Stimulated activated naive CD8-positive, alpha-beta T cell treated with anti-CD3 and anti-CD28 coated beads, Interleukin-15, amount 100 ng/mL, for 72 hours (primary cell): ENCODE measurements at places on chromosomes 16 and 17.
A peak's percentile ranks its signal among the peaks of the same experiment; 100 is the strongest.

DNA sequence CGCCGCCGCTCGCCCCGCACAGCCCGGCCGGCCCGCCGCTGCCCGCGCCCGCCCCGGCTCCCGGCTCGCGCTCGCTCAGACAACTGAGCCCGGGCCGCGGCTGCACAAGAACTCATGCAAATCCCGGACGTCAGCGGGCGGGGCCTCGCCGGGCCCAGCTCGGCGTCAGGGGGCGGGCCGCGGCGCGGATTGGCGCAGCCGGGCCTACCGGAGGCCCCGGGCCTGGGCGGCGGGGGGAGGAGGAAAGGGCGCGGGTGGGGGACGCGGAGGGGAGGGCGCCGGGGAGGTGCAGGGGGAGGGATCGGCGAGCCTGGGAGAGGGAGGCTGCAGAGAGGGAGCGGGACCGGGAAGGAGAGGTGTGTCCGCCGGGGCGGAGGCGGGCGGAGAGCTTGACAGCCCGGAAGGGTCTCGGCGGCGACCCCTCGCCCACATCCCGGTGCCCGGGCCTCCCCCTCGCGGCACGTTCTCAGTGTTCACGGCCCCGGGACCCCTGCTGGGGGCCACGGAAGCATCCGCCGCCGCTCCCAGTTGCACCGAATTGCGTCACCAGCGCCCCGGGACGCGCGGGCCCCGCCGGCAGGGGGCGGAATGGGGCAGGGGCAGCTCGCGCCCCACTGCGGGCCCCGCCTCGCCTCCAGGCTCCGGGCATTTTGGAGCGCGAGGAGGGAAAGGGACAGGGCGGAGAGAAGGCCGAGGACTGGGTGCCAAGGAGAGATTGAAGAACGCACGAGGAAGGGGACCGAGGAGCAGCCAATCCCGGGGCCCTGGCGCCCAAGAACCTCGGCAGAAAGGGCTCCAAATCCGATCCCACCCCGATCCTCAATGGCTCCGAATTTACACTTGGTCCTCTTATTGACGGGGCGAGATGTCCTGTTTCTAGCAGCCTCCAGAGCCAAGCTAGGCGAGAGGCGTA, at the start of gene CBX4:
TSS of gene CBX4 (minus strand) at position 85 of the 913 bp plus-strand sequence. CDS start 189 bp downstream, outside the sequence.
- DNase-seq = peak; percentile 89

DNA sequence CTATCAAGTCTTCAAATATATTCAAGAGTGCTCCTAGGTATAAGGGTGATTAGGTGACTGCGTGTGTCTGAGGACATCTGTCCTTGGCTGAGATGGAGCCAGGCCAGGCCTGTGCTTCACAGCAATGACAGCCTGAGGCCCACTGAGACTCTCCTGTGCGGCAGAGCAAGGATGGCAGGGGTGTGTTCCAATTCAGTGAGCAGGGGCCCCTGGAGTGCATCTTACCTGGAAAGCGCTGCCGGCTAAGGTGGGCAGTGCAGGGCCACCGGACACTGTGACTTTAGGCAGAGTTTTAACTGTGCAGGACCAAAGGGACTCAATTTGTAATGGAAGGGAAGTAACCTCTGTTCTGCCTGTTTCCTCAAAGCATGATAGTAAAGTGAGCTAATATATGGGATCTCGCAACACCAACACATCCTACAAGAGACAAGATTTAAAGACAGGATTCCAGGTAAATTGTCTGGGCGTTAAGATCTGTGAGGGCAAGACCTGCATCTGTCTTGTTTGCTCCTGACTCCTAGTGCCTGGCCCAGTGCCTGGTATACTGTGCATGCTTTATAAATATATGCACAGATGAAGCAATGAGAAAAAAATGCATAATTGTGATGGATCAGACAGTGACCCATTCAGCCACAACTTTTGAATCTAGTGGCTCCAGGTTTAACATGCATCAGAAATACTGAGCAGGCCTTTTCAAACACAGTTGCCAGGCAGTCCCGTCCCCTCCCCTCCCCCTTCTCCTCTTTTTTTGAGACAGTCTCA, 86.7 kb downstream of the MRC2 start:
- DNase-seq = no peak

DNA sequence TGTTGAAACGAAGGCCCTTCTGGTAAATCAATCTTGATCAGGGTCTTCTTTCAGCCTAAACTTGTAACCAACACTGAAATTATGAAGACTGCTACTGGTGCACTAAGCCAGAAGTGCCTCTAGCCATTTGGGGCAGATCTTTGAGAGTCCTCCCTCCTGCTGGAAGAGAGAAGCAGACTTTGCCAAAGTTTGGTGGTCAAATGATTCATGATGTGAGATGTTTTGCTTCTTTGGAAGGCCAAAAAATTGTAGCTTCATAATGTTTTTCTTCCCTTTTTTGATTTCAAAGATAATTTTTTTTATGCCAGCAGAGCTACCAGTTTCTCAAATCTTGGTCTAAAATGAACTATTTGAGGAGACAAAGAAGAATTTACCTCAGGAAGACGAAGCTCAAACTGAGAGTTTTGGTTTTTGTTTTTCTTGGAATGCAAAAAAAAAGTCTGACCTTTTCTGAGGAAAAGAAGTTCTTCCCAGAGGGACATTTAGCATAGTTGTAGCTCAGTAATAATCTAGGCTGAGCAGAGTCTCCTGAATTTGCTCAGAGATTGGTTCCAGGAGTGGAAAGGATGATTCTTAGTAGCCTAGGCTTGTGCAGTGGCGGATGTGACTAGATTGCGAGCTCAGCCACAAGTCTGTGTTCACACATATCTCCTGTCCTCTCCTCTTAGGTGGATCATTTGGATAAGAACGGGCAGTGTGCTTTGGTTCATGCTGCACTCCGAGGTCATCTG, 50.9 kb downstream of the CYB561 start:
- no peak for DNase-seq

- DNase-seq = no peak
Measured at GRCh38 chr16:9969580-9969979, 212.6 kb downstream of the GRIN2A start.

- no peak for DNase-seq
Measured at GRCh38 chr16:61891460-61891859, 144.8 kb downstream of the CDH8 start.

- DNase-seq = no peak
Measured at GRCh38 chr17:79482727-79483521, 127.9 kb downstream of the RBFOX3 start.

DNA sequence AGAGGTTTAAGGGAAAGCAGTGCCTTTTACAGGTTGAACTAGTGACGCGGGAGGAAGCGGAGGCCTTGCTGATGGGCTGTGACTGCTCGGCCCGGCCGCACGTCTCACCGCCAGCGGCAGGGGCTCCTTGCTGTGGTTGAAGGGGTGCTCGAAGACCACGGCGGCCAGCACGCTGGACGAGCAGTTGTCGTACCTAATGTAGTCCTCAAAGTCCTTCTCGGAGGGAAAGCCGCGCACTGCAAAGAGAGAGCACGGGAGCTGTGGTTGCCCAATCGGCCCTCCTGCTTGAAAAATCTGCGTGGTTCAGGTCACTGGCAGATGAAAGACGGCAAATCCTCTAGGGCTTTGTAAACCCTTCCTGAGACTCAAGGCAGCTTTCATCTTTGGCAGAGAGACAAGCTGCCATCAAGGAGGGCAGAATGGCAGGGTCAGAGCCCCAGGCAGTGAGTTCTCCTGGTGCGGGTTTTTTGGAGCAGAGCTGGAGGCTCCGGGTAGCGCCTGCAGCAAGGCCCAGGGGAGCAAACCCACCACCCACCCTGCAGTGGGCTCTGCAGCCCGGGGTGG, 16.1 kb downstream of the ABCA3 start:
- no peak for DNase-seq

- no peak for DNase-seq
Measured at GRCh38 chr17:59783221-59784047, 76.0 kb downstream of the VMP1 start.

DNA sequence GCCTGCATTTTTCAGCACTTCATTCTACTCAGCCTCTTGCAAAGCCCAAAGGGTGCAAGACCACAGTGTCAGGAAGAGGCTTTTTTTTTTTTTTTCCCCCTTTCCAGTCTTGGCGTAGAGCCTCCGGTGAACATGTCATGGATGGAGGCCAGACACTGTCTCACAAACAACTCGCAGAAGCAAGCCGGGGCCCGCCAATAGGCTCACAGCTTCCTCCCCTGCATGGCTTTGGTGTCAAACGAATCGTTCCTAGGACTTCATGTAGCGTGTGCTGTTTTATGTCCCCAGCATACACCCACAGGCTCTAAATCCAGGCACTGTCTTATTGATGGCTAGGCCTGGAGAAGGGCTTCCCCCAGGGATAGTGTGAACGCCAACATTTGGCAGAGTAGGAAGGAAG, 457.7 kb upstream of the MAF start:
- no peak for DNase-seq

DNA sequence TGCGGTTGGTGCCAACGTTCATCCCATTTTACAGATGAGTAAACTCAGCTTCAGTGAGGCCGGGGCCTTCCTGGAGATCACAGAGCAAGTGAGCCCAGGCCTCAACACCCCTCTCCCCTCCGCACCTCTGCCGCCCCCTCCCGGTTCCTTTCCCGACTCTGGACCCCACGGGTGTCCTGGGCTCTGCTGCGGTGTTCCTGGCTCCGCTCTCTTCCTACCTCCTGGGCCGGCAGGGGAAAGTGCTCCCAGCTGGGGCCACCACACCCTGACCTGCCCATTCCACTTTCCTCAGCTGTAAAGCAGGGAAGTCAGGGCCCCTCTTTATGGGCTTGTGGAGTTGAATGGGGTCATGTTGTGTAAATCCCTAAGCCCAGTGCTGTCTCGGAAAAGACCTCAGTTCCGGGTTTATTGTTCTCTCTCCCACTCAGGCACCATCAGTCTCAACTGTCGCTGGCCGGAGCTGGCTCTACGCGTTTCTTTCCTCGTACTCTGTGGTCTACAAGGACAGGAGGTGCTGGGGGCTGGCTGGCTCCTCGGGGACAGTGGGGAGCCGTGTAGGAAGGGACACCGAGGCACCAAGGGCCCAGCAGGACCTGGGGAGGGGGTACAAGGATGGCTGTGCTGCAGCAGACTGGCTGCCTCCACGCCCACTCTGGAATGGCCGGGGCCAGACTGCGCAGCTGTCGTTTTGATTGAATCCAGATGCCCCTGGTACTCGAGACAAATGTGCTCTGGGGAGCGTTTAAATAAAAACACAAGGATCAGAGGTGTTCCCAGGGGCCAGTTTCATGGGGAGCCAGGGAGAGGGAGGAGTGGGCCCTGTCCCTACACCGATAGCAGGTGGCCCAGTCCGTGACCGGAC, 21.7 kb upstream of the ACSF3 start:
- no peak for DNase-seq

GRCh38 chr17:28758411-28759121, 14.8 kb downstream of the TRAF4 start:
- DNase-seq = no peak

DNA sequence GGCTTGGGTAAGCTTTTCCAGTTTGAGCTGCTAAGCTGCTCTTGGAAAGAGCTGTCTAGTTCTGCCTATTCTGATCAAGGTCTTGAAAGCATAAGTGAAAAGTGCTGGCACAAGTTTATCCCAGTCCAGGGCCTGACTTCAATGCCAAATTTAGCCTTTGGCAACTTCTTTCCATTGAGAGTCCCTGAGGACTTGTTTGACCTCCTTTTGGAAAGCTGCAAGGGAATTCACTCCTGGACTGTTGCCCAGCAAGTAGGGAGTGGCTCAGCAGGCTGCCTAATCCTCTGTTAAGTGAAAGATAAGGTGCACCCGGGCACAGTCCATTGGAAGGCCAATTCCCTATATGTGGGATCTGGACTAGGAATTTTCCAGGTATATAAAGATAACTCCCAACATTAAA, 16.0 kb upstream of the TANC2 start:
- DNase-seq = no peak
